Metanephros (tissue), 2 donors: ENCODE measurements at places on chromosomes 16 and 17. TPM values are rescaled to one million over a fixed set of nuclear protein-coding genes. Genes with fewer than 3 reads are reported as not detected.

ITGA2B gene
- 9.3 TPM for total RNA-seq

PRR35 gene
- 9.4 TPM for total RNA-seq

NPIPB2 gene
- 11.8 TPM for total RNA-seq

TEKT5 gene
- total RNA-seq, result 0.64 TPM

RHBDL1 gene
- 2.6 TPM for total RNA-seq
